ENCODE measurements at places on chromosomes 7 and 10.

DNA sequence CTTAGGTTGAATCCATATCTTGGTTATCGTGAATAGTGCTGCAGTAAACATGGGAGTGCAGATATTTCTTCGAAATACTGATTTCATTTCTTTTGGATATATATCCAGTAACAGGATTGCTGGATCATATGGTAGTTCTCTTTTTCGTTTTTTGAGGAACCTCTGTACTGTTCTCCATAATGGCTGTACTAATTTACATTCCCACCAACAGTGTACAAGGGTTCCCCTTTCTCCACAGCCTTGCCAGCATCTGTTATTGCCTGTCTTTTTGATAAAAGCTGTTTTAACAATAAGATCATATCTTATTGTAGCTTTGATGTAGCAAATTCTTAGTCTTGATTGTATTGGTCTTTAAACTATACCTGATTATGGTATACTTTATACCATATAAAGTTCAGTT lies 45.3 kb downstream of the ZNRF2 start:
- DNase-seq: no peak

- no peak for DNase-seq
Observed at GRCh38 chr10:79192677-79193003, 123.9 kb downstream of the ZMIZ1 start.

DNA sequence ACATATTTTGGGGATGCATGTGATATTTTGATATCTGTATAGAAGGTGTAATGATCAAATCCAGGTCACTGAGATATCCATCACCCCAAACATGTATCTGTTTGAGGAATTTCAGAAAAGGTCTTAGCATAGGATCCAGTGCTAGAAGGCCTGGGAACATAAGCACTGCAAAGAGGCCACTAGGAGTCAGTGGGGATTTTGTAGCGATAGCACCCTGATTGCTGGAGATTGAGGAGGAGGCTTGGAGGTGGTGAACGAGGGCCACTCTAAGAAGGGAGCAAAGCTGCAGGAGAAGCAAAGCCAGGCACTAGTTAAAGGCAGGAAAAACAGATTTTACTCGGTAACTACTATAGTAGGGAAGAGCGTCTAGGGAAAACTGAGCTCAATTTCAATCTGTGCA lies 324.0 kb downstream of the LHFPL3 start:
- no peak for DNase-seq

DNA sequence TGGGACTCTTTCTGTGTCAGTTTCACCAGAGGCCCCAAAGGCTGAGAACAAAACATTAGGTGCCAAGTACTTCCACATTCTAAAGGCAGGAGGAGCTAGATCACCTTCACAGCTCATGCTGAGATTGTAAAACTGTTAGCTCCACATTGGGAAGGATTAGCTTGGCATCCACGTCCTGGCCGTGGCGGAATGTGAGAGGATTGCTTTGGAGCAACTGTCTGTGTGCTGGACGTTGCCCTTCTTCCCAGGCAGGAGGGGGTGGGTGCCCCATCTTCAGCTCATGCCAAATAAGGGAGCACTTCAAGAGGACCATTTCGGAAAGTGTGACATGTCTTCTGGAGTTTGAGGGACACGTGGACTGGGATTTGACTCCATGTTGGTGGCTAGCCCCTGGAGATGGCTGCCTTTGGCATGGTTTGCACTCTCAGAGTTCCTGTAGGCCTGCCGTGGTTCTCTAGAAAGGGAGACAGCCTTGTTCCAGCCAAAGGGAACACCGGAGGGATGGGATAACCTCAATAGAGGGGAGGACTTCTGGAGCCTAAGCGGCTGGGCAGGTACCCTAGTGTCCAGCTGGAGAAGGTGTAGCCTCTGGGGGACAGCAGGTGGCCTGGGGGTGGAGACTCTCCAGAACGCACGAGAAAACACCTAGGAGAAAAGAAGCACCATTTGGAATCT lies 19.9 kb upstream of the FMC1 start:
- DNase-seq: no peak

GRCh38 chr7:30935569-30935877 lies 23.9 kb downstream of the AQP1 start:
- no peak for DNase-seq

DNA sequence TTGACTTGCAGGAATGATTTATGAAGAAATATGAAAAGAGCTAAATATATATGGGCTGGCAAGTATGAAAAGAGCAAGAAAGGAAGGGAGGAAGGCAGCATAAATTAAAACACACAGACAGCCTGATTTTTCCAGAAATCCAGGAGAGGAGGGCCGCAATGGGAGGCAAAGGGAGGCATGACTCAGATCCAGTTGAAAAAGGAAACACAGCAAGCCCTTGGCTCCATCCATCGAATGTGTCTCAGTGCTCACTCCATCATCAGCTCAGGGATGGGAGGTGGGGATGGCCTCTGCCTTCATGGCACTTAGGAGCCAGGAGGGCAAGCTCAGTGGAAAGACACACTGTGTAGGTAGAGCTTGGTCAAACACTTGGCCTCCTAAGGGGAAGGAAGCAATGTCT lies 75.7 kb upstream of the PDZD8 start:
- DNase-seq: no peak

DNA sequence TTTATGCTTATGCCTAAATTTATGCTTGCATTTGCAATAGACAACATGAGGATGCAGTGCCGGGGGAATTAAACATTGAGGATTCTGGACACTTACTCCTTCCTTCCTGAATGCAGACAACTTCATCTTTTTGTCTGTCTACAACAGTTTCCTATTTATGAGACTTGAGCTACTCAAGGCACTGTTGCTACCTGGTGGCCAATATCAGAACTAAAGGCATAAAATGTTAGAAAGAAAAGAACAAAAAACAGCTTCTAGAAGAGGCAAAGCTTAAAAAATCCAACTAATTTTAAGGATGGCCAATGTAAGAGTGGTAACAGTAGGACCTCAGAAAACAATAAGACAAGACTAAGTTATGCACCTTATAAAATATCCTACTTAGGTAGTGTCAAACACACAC lies 144.5 kb upstream of the PTN start:
- DNase-seq: no peak

GRCh38 chr10:6558272-6558671 lies 21.8 kb downstream of the PRKCQ start:
- no peak for DNase-seq

Measured in heart right ventricle (tissue), 16 donors.